Neural crest cell (in vitro differentiated cells): ENCODE measurements at places on chromosomes 12 and 14.

GRCh38 chr14:30443368-30444007 lies 115.5 kb upstream of the G2E3 start:
- no peak for DNase-seq

DNA sequence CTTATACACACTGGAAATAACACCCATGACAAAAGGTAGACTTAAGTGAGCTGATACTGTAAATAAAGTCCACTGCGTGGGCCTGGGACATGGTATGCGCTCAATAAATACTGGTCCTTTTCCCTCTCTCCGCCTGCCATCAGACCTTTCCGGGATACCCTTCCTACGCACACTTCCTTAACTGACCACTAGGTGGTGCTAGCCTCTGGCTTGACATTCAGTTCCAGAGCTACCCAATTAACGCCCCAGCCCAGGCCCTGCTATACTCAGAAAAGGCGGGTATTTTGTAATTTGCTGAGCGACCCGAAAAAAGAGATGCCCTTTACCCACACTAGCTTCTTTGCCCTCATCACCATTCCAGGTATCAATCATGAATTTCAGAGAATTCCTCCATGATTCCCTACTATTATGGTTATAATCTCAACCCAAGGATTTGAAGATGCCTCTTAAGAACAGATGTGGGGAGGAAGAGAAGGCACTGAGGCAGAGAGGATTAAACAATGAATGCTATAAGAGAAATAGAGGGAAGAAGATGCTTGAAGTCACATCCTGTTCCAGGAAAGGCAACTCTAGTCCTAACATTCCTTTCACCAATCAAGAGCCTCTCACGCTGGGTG lies 3.9 kb upstream of the LRP1 start:
- peak; percentile 84 for DNase-seq

DNA sequence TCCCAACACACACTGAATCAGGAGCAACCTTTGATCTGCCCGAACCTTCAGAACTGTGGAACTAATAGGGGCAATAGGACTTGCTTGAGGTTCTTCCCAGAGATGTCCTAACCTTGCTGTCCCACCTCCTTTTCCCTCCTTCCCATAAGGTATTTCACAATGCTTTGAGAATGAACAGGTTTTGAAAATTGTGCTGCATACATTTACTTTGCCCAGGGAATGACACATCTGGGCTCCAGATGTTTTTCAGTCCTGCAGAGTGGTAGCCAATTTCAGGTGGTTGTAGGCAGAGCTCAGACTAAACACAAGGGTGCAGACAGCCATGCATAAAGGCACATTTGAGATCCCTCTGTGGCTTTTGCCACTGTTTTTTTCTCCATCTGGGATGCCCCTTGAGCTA lies 206.7 kb upstream of the PWP1 start:
- DNase-seq, result no peak

DNA sequence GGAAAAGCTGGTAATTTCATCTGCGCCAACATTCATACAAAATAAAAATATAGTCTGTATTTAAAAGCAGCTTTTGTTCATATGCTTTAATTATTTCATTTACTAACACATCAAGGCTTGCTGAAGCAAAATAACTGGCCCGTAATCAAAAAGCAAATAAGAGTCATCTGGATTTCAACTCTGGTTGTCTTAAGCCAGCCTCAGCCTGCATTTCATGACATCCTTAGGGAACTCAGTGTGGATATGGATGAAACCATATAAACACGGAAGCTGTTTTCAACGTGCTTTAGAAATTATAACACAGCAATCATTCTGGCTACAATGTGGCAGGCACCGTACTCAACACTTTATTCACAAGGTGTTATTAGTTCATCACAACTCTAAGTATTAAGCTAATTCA lies 852 bp downstream of the COX16 start:
- DNase-seq, result no peak

DNA sequence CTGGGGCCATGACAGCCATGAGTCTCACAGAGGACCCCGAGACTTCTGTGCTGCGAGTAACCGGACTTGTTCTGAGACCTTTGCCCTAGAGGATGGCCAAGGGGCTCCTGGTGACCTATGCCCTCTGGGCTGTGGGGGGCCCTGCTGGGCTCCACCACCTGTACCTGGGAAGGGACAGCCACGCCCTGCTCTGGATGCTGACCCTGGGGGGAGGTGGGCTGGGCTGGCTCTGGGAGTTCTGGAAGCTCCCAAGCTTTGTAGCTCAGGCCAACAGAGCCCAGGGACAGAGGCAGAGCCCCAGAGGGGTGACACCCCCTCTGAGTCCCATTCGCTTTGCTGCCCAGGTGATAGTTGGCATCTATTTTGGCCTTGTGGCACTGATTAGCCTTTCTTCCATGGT lies 2.1 kb downstream of the DNAJC22 start:
- no peak for DNase-seq

DNA sequence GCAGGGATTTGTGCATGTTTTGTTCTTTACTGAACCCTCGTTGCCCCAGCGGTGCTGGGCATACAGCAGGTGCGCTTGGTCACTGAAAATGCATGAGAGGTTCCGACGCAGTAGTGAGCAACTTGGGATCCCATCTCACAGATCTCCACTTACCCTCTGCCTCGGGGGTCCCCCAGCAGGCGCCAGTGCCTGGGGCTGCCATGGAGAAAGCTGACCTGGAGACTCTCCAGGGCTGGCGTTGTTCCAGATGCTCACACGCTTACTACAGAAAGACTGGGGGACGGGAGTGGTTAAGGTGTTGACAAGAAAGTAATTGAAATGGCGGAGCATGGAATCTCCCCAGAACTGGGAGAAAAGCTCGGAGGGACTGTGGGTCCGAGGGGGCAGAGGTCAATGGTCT lies 14.2 kb downstream of the GLT1D1 start:
- no peak for DNase-seq

- DNase-seq, result no peak
These were observed 91.1 kb downstream of the SCARB1 start for GRCh38 chr12:124772289-124773170.

- DNase-seq, result no peak
These were observed 73.8 kb downstream of the DIO3 start for GRCh38 chr14:101634850-101635748.

GRCh38 chr14:90569606-90570387 lies 173.0 kb downstream of the CALM1 start:
- no peak for DNase-seq

- DNase-seq, result no peak
These were observed 28.6 kb downstream of the PACS2 start for GRCh38 chr14:105343194-105343593.

- DNase-seq, result no peak
These were observed 31.1 kb upstream of the GPR132 start for GRCh38 chr14:105096206-105096875.

DNA sequence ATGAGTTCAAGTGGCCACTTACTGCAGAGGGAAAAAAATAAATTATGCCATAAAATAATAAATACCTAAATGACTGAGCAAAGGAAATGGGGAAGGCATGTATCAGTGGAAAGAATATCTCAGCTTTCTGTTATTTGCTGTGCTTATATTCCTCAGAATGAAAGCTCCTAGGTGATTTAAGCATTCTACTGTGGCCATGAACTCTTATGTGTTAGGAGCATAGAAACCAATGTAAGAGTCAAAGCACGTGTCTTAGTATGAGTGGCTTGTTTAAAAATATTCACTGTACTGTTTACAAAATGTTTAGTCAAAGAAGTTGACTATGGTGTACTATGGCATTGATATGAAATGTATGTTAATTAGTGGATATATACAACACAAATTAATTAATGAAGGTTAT lies 59.0 kb upstream of the RTL1 start:
- DNase-seq, result no peak
